Hematopoietic multipotent progenitor cell treated with erythropoietin and hydrocortisone succinate and interleukin-3 and kit ligand, for 6 days (in vitro differentiated cells): ENCODE measurements at places on chromosomes 6 and 20.

DNA sequence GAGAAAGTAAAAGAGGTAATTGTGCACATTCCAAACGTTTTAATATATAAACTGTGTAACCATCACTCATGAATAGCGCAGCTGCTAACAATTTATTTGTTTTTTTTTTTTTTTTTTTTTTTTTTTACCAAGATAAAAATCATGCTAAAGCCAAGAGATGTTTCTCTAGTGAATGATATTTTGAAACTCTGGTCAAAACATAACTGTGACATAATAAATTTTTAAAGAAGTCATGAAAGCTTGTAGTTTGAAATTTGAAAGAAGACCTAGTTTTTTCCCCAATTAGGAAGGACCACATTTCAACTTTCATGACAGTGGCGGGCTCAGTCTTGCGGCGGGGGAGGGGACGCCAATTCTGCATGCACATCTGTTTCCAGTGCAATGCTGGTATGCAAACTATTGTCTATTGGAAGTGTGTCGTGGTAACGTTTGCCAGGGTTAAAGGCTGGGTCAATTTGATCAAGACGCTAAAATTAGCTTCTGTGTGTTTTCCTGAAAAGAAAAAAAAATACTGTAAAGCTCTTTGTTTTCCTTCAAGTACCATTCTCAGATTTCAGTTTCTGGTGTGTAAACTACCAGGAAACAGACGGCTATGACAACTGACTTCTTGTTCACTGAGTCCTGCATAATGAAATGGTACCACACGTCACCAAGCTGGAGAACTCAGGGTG, 211.9 kb downstream of the FOXC1 start:
- no peak for DNase-seq

GRCh38 chr20:48965189-48965910, 43.8 kb downstream of the ARFGEF2 start:
- DNase-seq, result no peak

GRCh38 chr20:3222635-3223600, 13.6 kb downstream of the ITPA start:
- DNase-seq, result peak; percentile 61

GRCh38 chr6:21334651-21335050, 258.9 kb upstream of the SOX4 start:
- DNase-seq, result no peak
